ENCODE measurements at places on chromosomes 2 and 18.

- no peak for DNase-seq
- no peaks in the 10 kb centered on the region for H3K4me1 ChIP-seq
- no peak overlapping the region for H3K4me3 ChIP-seq
- H3K27me3 ChIP-seq: no peaks in the 10 kb centered on the region
- H3K36me3 ChIP-seq: no peaks in the 10 kb centered on the region
- no peak overlapping the region for H3K27ac ChIP-seq
These were observed 512.4 kb upstream of the ID2 start for GRCh38 chr2:8169443-8169842.

DNA sequence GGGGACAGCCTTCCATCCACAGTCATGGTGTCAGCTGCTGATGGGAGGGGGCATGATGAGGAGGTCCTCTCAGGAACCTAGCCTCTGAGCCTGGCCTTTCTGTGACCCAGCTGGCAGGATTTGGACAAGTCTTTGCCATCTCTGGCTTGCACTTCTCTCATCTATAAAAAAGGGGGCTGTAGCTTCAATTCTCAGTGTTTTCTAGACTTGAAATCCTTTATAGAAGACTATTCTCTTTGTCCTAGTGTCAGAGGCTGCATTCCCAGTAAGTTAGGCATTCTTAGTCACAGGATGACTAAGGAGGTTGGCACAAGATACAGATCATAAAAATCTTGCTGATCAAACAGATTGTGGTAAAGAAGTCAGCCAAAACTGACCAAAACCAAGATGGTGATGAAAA is 958.5 kb downstream of the CNTNAP5 start:
- no peaks in the 10 kb centered on the region for H3K36me3 ChIP-seq
- no peaks in the 10 kb centered on the region for H3K4me1 ChIP-seq
- H3K4me3 ChIP-seq: no peak overlapping the region
- no peak for DNase-seq

DNA sequence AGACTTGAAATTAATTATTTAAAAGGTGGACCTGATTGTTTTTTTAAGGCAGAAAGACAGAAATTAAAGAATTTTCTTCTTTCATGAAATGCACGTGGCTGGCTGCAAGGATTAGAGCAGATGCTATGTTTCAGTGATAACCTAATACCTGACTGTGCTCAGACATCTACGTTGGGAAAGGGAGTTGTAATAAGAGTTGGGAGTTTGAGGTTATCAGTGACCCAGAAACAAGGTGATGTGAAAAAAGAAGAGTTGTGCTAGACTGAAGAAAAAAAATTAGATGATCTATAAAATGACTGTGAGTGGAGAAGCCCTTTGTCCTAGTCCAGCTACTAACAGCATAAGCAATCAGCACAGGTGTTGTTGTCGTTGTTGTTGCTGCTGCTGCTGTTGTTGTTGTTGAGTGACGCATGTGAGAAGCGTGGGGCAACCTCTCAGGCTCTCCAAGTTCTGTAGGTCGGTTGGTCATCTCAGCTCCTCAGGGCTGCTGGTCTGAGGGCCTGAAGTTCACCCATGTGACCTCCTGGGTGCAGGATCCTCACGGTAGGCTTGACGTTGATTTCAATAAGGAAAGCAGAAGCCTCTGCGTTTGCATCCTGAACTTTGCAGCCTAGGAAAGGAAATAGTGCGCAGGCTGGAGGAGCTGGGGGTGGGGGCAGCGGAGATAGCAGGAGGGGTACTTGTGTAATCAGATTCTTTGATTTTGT is 7.6 kb downstream of the POU3F3 start:
- DNase-seq: no peak
- H3K36me3 ChIP-seq: no peaks in the 10 kb centered on the region
- H3K27me3 ChIP-seq: peaks cover 78% of the 10 kb centered on the region
- peaks cover 21% of the 10 kb centered on the region for H3K4me1 ChIP-seq
- H3K27ac ChIP-seq: no peak overlapping the region

DNA sequence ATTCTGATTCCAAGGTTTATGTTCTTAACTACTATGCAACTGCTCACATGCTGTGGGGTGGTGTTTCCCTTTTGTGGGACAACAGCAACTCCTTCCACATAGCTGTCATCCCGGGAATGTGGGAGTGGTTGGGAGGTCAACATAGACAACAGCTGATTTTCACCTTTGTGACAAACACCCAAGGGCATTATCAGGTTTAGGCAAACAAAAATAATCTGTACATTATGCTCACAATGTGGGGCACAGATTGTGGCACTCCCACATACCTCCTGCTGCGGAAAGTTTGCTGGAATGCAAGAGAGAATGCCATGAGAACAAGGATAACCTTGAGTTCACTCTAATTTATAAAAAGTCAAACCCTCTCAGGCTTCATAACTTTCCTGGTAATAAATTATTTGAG is 582.6 kb downstream of the CNTNAP5 start:
- H3K27ac ChIP-seq: no peak overlapping the region
- H3K4me3 ChIP-seq: no peak overlapping the region

DNA sequence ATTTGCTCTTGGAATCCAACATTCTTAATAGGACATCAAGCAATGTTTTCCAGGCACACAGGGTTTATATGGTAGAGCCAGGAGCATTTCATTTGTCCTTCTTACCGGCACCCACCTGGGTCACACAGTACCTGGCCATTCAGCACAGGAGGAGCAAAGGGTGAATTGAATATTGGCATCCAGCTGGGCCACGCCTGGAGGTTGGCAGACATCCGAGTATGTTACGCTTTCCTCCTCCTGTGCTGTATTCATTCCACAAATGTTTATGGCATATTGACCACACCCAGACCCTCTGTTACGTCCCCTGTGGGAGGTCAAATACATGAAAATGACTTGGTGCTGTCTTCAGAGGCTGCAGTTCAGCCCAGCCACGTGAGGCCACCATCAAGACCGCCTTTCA is 206.2 kb downstream of the RTP5 start:
- no peaks in the 10 kb centered on the region for H3K27me3 ChIP-seq
- no peaks in the 10 kb centered on the region for H3K4me1 ChIP-seq
- no peak overlapping the region for H3K27ac ChIP-seq
- H3K4me3 ChIP-seq: no peak overlapping the region
- no peaks in the 10 kb centered on the region for H3K36me3 ChIP-seq

- no peak overlapping the region for H3K27ac ChIP-seq
- H3K36me3 ChIP-seq: no peaks in the 10 kb centered on the region
- no peaks in the 10 kb centered on the region for H3K27me3 ChIP-seq
- H3K4me3 ChIP-seq: no peak overlapping the region
- no peak for DNase-seq
These were observed 64.3 kb upstream of the EPAS1 start for GRCh38 chr2:46232860-46233259.

- no peak overlapping the region for H3K4me3 ChIP-seq
- DNase-seq: no peak
- H3K4me1 ChIP-seq: no peaks in the 10 kb centered on the region
- H3K36me3 ChIP-seq: no peaks in the 10 kb centered on the region
- H3K27me3 ChIP-seq: no peaks in the 10 kb centered on the region
- H3K27ac ChIP-seq: no peak overlapping the region
These were observed 46.2 kb downstream of the FAM98A start for GRCh38 chr2:33552758-33553461.

- no peaks in the 10 kb centered on the region for H3K27me3 ChIP-seq
- H3K4me3 ChIP-seq: no peak overlapping the region
- no peaks in the 10 kb centered on the region for H3K4me1 ChIP-seq
- H3K27ac ChIP-seq: no peak overlapping the region
- H3K36me3 ChIP-seq: no peaks in the 10 kb centered on the region
- no peak for DNase-seq
These were observed 47.2 kb downstream of the CYB5A start for GRCh38 chr18:74244554-74244953.

- H3K27ac ChIP-seq: no peak overlapping the region
- H3K36me3 ChIP-seq: no peaks in the 10 kb centered on the region
- no peaks in the 10 kb centered on the region for H3K4me1 ChIP-seq
- no peak for DNase-seq
These were observed 9.1 kb upstream of the C1GALT1C1L start for GRCh38 chr2:43685357-43685756.
